ENCODE measurements at places on chromosomes 3 and 15. TPM values are rescaled to one million over a fixed set of nuclear protein-coding genes. Genes with fewer than 3 reads are reported as not detected.

The CCK gene
- total RNA-seq = 10.3 TPM

The CPNE9 gene
- total RNA-seq = 0.09 TPM

The SNUPN gene
- 24.0 TPM for total RNA-seq

The CFAP91 gene
- total RNA-seq = 1.4 TPM

The CLK3 gene
- total RNA-seq = 31.9 TPM

The ZBTB11 gene
- 16.9 TPM for total RNA-seq

The KNL1 gene
- total RNA-seq = 8.7 TPM

The PIF1 gene
- total RNA-seq = 4.3 TPM

The FGF7 gene
- 33.8 TPM for total RNA-seq

DNA sequence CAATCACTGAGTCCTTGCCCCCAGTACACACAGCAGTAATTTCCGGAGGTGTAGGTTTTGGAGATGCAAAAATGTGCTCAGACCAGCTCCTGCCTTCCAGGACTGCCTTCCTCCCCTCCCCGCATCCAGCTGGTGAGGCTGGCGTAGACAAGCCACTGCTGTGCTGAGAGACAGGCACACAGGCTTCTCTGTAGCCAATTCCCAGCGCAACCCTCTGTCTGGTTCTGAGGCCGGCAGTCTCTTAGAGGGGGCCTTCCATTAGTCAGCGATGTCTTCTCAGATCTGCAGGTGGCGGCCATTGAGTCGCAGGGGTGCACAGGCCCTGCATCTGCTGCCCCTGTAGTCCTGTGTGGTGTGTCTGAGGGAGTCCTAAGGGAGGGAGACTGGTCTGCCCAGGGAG, 114.4 kb downstream of the DNAJB8 start:
- no peaks in the 10 kb centered on the region for H3K27me3 ChIP-seq
- peaks cover 3% of the 10 kb centered on the region for H3K36me3 ChIP-seq
- H3K27ac ChIP-seq = no peak overlapping the region
- no peak overlapping the region for H3K4me3 ChIP-seq
- no peak for DNase-seq

DNA sequence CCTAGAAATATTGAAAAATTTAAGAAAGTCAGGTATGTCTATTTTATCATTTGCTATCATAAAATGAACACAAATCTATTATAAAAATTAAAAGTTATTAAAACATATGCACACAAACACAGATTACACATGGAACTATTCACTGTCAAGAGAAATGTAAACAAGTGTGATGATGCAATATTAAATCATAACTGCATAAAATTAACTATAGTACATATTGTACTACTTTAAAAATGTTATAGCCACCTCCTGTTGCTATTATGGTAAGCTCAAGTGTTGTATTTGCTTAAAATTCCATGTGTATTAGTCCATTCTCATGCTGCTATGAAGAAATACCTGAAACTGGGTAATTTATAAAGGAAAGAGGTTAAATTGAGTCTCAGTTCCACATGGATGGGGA, 54.7 kb upstream of the CMC1 start:
- H3K4me1 ChIP-seq = no peaks in the 10 kb centered on the region
- no peak for DNase-seq

GRCh38 chr3:33430571-33430970, 9.6 kb downstream of the UBP1 start:
- H3K4me1 ChIP-seq = peaks cover 2% of the 10 kb centered on the region
- H3K4me3 ChIP-seq = no peak overlapping the region
- H3K36me3 ChIP-seq = no peaks in the 10 kb centered on the region
- H3K27me3 ChIP-seq = no peaks in the 10 kb centered on the region

- no peak overlapping the region for H3K4me3 ChIP-seq
- no peaks in the 10 kb centered on the region for H3K27me3 ChIP-seq
- no peaks in the 10 kb centered on the region for H3K36me3 ChIP-seq
- no peak for DNase-seq
- no peak overlapping the region for H3K27ac ChIP-seq
- no peaks in the 10 kb centered on the region for H3K4me1 ChIP-seq
These were observed 36.8 kb upstream of the ZDHHC23 start for GRCh38 chr3:113910966-113911365.

GRCh38 chr15:59282515-59283337, 76.1 kb downstream of the LDHAL6B start:
- no peak overlapping the region for H3K4me3 ChIP-seq
- no peaks in the 10 kb centered on the region for H3K27me3 ChIP-seq
- H3K27ac ChIP-seq = no peak overlapping the region
- no peaks in the 10 kb centered on the region for H3K36me3 ChIP-seq
- DNase-seq = no peak

GRCh38 chr15:34019369-34019990, 19.5 kb downstream of the AVEN start:
- H3K4me3 ChIP-seq = no peak overlapping the region
- H3K27ac ChIP-seq = no peak overlapping the region
- H3K4me1 ChIP-seq = no peaks in the 10 kb centered on the region
- H3K27me3 ChIP-seq = no peaks in the 10 kb centered on the region
- DNase-seq = no peak
- H3K36me3 ChIP-seq = no peaks in the 10 kb centered on the region

GRCh38 chr15:89781055-89781454, 4.9 kb downstream of the MESP2 start:
- H3K27me3 ChIP-seq = peaks cover 4% of the 10 kb centered on the region
- H3K27ac ChIP-seq = no peak overlapping the region
- peaks cover 7% of the 10 kb centered on the region for H3K4me1 ChIP-seq
- no peak for DNase-seq
- H3K4me3 ChIP-seq = no peak overlapping the region

- H3K4me1 ChIP-seq = no peaks in the 10 kb centered on the region
- no peak for DNase-seq
These were observed 61.7 kb downstream of the TAMM41 start for GRCh38 chr3:11784971-11785377.

DNA sequence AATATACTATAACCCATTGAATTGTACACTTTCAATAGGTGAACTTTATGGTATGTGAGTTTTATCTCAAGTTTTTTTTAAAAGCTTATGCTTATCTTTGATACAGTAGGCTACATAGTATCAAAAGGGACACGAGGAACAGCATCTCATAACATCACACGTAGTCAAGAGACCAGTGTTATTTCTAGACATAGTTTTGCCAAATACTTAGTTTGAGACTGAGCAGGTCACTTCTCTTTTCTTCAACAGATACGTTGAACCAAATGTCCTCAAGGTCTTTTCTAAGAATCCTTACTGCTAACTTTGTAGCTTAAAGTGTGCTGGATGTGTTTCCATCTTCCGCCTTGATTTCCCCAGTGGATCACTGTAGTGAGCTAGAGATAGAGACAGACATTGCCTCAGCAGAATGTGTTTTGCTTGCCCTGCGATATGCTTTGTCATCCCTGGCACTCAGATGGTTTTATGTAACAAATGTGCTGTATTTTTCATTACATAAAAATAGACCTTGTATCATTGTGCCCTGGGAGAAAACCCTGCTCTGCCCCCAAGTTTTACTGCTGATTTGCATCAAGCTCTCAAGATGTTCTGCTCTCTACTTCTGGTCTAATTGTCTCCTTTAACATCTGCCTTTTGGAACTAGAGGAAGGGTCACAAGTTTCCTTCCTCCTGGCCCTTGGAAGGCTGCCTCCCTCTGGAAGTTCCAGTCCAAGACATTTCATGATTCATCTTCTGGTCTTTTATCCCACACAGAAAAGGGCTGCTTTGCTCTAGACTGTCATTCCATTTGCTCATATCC, 426.4 kb upstream of the RGMA start:
- H3K4me3 ChIP-seq = no peak overlapping the region
- H3K27ac ChIP-seq = peak overlapping the region; percentile 43
- no peaks in the 10 kb centered on the region for H3K36me3 ChIP-seq
- H3K4me1 ChIP-seq = peaks cover 6% of the 10 kb centered on the region
- DNase-seq = peak; percentile 92

- peak overlapping the region; percentile 39 for H3K4me3 ChIP-seq
- peaks cover 3% of the 10 kb centered on the region for H3K36me3 ChIP-seq
- H3K27me3 ChIP-seq = no peaks in the 10 kb centered on the region
- DNase-seq = no peak
- H3K27ac ChIP-seq = peak overlapping the region; percentile 84
These were observed 1.9 kb downstream of the FSD2 start for GRCh38 chr15:82803793-82804574.

GRCh38 chr15:63487076-63487757, 17.2 kb upstream of the USP3 start:
- H3K4me1 ChIP-seq = peaks cover 5% of the 10 kb centered on the region
- H3K27ac ChIP-seq = no peak overlapping the region
- DNase-seq = peak; percentile 74
- H3K4me3 ChIP-seq = no peak overlapping the region
- no peaks in the 10 kb centered on the region for H3K36me3 ChIP-seq

DNA sequence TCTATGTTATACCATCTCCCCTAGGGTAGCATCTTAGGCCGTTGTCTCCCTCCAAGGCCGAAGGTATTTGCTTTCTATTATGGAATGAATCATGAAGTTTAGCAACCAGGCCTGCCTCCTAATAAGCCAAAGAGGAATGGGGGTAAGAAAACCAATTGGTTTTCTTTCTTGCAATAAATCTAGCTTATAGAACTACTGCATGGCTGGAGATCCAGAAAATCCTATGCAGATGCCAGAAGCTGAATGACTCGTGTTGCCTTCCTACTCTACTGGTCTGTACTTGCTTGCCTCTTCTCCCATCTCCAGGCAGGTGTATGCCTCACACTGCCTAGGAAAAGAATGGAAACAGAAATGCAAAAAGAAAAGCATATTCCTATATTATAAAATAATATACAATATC, 31.1 kb upstream of the IL16 start:
- H3K27ac ChIP-seq = no peak overlapping the region
- H3K4me1 ChIP-seq = peaks cover 17% of the 10 kb centered on the region
- no peak for DNase-seq
- H3K27me3 ChIP-seq = no peaks in the 10 kb centered on the region
- H3K36me3 ChIP-seq = no peaks in the 10 kb centered on the region

Measured in muscle of leg (tissue), 16 donors.